GM23248 (cell line): ENCODE measurements at places on chromosomes 7 and 10. TPM values are rescaled to one million over a fixed set of nuclear protein-coding genes. Genes with fewer than 3 reads are reported as not detected.

IFT22 gene
- total RNA-seq, result 40.1 and 51.9 TPM in 2 replicates

- no peak overlapping the region for H3K4me3 ChIP-seq
- H3K4me1 ChIP-seq, result no peaks in the 10 kb centered on the region
- no peak for DNase-seq
- H3K36me3 ChIP-seq, result no peaks in the 10 kb centered on the region
- peaks cover 24% of the 10 kb centered on the region for H3K27me3 ChIP-seq
Observed at GRCh38 chr10:729213-729612, 39.7 kb upstream of the DIP2C start.

DNA sequence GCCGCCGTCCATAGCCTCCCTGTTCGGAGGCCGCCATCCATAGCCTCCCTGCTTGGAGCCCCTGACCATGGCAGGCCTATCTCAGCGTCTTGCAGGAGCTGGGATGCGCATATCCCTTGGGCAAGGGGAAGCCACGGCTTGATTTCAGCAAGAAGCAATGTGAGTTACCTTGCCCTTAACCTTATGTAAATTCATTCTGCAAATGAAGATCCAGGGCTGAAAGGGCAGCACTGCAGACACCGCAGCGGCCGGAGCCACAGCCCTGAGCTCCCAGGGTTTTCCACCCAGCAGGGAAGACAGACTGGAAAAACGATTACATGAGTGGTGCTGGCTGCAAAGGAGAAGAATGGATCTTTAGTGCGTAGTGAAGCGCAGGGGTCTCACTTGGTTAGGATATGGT lies 95.8 kb downstream of the SEC61G start:
- no peaks in the 10 kb centered on the region for H3K4me1 ChIP-seq
- no peaks in the 10 kb centered on the region for H3K36me3 ChIP-seq
- DNase-seq, result no peak
- no peak overlapping the region for H3K27ac ChIP-seq
- no peak overlapping the region for H3K4me3 ChIP-seq

ADAM8 gene
- total RNA-seq, result 0.25 and 0.76 TPM in 2 replicates

SSC4D gene
- 0.43 TPM in 1 of 2 replicates, not detected in the other for total RNA-seq

HYAL4 gene
- total RNA-seq, result not detected in 2 replicates

ITIH5 gene
- total RNA-seq, result not detected in 2 replicates

DNA sequence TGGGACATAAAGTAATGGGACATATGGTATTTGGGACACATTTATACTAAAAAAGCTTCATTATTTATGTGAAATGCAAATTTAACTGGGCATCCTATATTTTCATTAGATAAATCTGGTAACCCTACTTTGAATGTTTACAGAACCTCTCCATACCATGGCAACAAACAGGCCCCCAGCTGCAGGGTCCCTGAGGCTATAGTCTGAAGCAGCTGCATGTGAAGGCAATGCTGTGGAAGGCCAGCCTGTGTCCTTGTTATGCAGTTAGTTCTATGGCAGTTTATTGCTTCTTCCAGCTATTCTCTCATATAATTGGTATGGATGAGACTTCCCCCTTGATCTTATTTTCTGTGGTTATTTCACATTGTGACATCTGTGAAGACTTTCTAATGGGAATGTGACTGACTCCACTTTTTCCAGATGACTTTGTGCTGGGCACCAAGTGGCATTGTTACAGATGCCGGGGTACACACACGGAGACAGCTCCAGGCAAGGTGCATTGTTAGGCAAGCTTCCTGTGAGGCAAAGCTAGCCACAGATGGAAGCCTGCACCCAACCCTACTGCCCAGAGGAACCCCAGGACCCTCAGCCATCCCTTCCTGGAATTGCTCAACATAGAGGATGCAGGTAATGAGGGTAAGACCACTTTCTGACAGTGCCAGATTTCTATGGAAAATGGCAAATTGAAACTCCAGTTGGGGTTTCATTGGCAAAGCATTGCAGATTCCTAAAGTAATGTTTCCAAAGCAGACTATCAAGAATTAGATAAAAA lies 49.5 kb upstream of the ADAM12 start:
- H3K27ac ChIP-seq, result no peak overlapping the region
- H3K27me3 ChIP-seq, result no peaks in the 10 kb centered on the region
- DNase-seq, result no peak
- H3K4me3 ChIP-seq, result no peak overlapping the region
- 0 out of 2 replicates have a peak, but pooled peaks cover 5% of the 10 kb centered on the region for H3K36me3 ChIP-seq
- H3K4me1 ChIP-seq, result no peaks in the 10 kb centered on the region

GRCh38 chr7:155865830-155866525 lies 53.7 kb upstream of the SHH start:
- H3K4me1 ChIP-seq, result no peaks in the 10 kb centered on the region
- H3K27ac ChIP-seq, result no peak overlapping the region
- DNase-seq, result no peak

- H3K4me3 ChIP-seq, result no peak overlapping the region
- no peak overlapping the region for H3K27ac ChIP-seq
- no peaks in the 10 kb centered on the region for H3K36me3 ChIP-seq
- no peak for DNase-seq
- peaks cover 19% of the 10 kb centered on the region for H3K4me1 ChIP-seq
- H3K27me3 ChIP-seq, result no peaks in the 10 kb centered on the region
Observed at GRCh38 chr10:30831426-30831825, 200.2 kb downstream of the ZNF438 start.

DNA sequence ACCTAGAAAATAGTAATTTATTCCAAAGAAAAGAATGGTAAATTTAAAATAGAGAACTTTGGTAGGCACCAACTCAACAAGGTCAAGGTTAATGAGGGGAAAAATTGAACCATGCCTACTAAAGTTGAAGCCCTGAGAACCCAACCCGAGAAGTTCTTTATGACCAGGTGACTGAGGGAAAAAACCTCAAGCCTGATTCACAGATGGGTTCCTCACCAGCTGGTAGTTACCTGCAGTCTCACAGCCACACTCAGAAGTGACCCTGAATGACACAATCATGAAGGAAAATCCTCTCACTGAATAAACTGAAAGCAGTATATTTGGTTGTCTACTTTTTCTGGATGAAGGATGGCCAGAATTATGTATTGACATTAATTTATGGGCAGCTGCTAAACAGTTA lies 7.0 kb downstream of the C10orf67 start:
- DNase-seq, result no peak
- H3K27me3 ChIP-seq, result no peaks in the 10 kb centered on the region
- no peak overlapping the region for H3K4me3 ChIP-seq

DNA sequence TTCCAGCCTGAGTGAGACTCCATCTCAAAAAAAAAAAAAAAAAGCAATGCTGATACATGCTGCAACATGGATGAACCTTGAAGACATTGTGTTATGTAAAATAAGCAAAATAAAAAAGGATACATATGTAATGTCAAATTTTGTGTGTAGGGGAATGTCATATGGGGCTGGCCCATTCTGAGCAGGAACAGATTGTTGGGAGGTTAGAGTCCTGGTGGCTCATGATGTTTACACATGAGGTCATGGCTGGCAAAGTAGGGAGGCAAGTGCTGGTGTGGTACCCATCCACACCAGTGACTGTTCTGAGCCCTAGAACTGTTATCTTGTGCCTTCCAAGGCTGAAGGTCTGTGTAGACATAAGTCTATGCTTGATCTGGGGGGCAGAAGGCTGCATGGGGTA lies 37.6 kb downstream of the ZNF92 start:
- H3K4me1 ChIP-seq, result no peaks in the 10 kb centered on the region
- H3K4me3 ChIP-seq, result no peak overlapping the region
- H3K27me3 ChIP-seq, result no peaks in the 10 kb centered on the region; the same call in 1 of the 2 replicates
- no peak for DNase-seq
- H3K27ac ChIP-seq, result no peak overlapping the region

GRCh38 chr7:23698822-23699221 lies 11.2 kb upstream of the STK31 start:
- no peak for DNase-seq
- H3K27me3 ChIP-seq, result no peaks in the 10 kb centered on the region
- no peak overlapping the region for H3K4me3 ChIP-seq

- no peaks in the 10 kb centered on the region for H3K36me3 ChIP-seq
- H3K4me1 ChIP-seq, result no peaks in the 10 kb centered on the region
- peak; percentile 28 for DNase-seq
- no peak overlapping the region for H3K4me3 ChIP-seq
- H3K27ac ChIP-seq, result no peak overlapping the region
Observed at GRCh38 chr10:14186245-14186644, 144.5 kb downstream of the FRMD4A start.

CC2D2B gene
- total RNA-seq, result not detected in 2 replicates

LRIT1 gene
- not detected in 2 replicates for total RNA-seq

HABP2 gene
- not detected in 2 replicates for total RNA-seq

- H3K4me1 ChIP-seq, result peaks cover 27% of the 10 kb centered on the region
- H3K27me3 ChIP-seq, result no peaks in the 10 kb centered on the region
- no peak for DNase-seq
- peak overlapping the region; percentile 71 for H3K27ac ChIP-seq
Observed at GRCh38 chr7:18020138-18020715, 7.4 kb downstream of the PRPS1L1 start.
